Naive thymus-derived CD8-positive, alpha-beta T cell (primary cell): ENCODE measurements at places on chromosomes 3 and 15.

DNA sequence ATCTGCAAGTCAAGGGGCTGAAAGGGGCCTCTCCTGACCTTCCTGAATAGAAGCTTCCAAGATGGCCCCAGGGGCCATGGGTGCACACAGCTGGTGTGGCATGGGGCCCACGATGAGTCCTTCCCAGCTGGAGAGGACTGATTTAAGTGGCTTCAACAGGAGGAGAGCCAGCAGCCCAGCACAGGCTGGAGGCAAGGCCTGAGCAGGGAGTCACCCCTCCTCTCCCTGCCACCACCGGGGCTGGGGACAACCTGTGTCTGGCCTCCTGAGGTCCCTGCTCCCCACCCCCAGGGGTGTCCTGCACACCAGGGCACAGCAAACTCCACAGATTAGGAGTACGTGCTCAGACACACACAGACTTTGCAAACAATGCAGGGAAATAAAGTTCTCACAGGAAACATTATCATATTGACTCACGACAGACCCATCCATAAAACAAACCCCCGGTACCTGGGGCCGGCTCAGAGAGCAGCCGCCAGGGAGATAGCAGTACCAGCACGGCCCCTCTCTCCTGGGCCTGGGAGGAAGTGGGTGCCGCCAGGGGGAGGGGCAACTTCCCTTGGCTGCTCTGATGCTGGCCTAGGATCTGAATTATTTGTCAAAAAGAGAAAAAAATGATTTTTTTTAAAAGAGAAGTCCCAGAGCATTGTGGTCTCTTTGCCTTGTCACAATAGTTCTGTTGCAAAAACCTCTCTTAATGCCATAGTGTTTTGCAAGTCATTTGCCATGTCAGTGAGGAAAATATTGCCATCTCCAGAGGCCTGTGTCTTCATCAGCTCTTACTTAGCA lies 21.9 kb upstream of the TSEN2 start:
- DNase-seq: no peak

DNA sequence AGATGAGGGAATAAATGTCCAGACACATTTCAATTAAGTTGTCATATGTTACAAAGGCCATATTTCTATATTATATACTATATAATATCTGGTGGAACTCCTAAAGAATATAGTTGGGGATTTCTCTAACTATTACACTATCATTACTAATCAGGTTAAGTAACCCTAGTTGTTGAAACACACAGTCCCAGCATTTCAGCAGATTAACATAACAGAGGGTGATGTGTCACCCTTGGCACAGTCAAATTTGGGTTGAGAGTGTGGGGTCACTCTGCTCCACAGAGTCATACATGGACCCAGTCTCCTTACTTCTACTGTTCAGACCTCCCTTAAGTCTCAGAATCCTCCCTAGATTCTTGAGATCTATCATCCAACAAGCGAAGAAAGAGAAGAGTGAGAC lies 496.4 kb upstream of the MDFIC2 start:
- no peak for DNase-seq

DNA sequence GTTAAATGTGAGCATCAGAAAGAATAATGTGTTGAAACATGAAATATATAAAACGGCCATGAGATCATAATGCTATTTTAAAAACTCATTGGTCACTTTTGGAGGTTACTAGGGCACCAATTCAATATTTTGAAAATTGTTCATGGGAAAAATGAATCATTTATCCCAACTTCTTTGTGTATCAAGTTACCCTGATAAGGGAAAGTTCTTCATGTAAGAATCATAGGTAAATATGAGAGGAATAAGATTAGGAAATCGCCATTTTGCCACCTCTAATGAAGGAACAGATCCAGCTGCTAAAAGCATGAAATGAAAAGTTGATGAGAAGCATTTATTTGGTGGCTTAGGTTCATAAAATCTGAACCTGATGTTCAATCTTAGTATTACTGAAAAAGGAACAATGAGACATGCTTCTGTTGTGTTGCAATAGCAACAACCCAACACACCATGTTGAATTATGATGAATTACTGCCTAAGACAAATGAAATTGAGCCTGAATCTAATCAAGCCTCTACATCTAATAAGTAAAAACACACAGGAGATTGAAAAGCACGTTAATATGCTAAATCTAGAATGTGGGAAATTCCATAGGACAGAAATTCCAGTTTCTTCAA lies 32.5 kb downstream of the ABHD5 start:
- no peak for DNase-seq

- DNase-seq: no peak
Observed at GRCh38 chr15:38885471-38885952, 320.9 kb upstream of the RASGRP1 start.

- DNase-seq: no peak
Observed at GRCh38 chr3:45807133-45807532, 10.8 kb upstream of the SLC6A20 start.

DNA sequence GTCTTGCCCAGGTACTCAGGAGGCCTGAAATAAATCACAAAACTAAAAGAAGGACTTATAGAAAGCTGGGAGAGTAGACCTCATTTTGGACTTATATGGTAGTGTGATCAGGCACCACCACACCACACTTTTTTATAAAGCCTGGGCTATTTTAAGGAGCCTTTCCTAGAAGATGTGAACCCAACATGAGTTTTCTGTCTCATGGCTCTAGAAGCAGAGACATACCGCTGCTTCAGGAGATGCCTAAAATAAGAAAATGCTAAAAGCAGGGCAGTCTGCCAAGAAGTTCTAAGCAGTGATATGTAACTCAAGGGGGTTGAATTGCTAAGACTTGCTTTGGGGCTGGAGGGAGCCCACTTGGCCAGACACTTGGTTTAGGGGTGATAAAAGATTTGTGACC lies 49.6 kb downstream of the SUMF1 start:
- no peak for DNase-seq

DNA sequence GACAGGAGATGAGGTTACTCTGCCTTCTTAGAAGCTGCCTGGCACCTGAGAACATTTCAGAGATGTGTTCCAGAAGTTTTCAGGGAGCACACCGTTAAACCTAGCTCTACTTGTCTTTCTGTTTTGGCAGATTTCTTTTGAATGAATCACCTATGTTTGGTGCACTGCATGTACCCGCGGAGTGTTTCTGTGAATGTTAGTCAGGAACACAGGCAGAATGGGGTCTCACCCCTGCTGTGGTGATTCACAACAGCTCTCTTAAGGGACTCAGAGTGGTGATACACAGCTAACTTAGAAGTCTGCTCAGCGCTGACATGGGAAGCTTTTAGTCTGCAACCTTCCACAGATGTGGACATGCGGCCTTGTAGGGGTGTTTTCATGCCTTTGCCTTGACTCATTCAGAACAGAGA lies 24.0 kb downstream of the TSEN2 start:
- no peak for DNase-seq

GRCh38 chr3:152222327-152222726 lies 46.4 kb upstream of the MBNL1 start:
- no peak for DNase-seq

DNA sequence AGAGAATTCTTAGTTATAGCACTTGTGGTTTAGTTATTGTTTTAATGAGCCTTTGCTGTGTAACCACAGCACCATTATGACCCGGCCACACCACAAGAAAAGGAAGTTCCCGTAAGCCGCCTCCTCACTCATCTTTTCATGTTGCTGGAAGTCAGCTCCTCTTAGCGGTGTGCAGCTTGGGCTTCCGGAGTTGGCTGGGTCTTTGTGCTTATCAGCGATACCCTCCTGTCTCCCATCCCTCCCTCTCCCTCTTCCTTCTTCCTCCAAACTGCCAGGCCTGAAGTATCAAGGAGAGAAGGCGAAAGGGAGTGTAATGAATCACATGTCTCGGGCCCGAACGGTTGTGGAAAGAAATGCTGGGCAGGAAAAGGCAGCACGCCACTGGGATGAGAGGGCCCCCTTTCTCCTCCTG lies 353.5 kb downstream of the MCTP2 start:
- DNase-seq: peak; percentile 61

DNA sequence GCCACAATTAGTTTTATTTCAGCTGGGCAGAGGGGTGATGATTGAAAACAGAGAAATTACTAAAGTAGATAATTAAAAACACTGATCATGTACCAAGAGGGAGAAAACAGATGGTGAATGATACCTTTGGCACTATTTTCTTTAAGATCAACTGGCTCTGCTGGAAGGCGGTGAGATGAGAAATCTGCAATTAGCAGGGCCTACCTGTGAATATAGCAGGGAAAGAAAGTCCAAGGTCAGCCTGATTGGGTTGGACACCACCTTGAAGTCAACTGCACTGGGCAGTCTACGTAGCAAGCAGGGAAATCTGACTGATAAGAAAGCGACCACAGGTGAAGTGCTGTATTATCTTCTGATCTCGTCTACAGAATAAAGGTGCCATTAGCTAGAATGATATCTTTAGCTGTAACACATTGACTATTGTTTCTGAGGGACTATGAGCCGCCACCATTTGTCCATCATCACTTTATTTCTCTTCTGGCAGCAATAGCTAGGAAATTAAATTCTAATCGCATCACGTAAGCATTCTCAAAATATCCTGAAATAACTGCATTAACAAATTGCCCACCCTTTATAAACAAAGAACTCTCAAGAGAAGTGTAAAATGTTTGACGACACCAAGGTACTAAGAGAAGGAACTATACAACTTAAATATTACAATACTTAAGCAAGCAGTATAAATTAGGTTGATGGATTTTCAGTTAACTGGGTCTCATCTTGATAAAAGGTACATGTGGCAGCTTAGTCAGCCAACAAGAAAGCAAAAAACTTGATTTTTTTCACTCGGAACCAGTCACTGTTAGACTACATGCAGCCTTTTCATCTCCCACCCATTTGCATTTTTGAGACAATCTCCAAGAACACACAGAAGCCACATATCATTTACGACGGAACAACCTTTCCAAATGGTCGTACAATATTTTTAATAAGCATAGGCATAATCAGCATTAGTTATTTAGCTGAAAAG lies 1.3 kb downstream of the NEDD4 start:
- no peak for DNase-seq

- no peak for DNase-seq
Observed at GRCh38 chr3:16885593-16886302, 993 bp downstream of the PLCL2 start.

DNA sequence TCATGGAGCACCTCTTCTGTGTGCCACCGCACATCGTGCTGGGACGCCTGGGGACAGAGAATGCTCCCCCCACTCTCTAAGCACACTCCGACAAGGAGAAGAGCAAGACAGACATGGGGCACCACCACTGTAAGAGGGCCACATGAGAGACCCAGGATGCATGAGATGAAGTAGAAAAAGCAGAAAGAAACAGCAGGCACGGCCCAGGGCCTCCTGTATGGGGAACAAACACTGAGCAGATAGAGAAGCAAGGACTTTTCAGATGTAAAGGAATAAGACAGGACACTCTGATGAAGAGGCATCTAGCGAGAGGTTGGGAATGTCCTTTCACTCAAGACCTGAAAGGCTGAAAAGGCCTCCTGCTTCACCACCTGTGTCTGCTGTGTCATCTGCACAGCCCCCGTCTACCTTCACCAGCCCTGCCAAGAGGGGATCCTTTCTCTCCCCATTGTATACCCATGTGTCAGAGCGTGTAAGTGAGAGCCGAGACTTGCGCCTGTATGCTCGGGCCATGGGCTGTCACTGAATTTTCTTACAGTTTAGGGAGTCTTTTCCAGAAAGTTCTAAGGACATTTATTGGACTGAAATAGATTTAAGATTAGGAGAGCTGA lies 125.6 kb downstream of the LRRK1 start:
- DNase-seq: no peak

DNA sequence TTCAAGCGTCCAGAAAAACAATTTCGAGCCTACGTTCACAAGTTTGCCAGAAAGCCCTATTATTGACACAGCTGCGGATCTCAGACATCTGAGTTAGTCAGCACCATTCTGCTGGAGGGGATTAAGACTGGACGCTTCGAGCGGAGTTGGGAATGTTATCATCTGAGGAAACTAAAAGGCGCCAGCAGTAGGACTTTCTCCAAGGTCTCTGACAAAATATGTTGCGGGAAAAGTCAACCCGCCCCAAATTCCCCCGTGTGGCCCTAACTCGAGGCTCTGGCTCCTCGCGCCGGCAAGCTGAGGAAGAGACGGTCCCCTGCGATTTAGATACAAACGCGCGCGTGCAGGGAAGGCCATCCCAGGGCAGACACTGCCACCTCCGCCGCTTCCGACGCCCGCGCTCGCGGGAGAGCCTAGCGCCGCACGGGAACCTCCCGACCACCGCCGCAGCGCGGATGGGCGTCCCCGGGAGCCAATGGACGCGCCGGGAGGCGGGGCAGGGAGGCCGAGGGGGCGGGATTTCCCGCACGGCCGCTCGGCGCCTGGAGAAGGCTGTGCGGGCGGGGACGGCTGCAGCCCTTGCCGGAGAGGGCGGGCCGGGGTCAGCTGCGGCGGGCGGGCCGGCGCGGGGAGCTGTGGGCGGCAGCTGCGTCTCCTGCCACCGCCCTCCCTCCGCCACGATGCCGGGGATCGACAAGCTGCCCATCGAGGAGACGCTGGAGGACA lies at the start of gene APPL1:
Gene APPL1, plus strand, starts transcription at position 526 of the 726 bp plus-strand sequence. Its CDS starts 155 bp downstream, at position 681.
- DNase-seq: peak; percentile 86

DNA sequence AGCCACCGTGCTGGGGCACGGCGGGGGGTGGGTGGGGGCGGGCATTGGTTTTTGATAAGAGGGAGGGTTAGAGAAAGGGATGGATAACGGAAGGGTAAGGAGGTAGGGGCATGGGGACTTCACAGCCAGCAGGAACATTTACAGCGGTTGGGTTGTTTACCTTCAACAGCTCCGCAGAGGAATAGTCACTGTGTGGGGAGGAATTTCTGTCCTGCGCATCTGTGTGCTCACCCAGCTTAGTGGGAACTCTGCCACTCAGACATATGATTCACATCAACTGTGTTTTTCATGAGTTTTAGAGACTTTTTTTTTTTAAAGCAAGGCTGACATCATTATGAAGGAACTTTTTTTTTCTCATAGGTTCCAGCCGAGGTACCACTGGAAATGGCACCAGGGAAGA lies 19.6 kb downstream of the CHRD start:
- no peak for DNase-seq

DNA sequence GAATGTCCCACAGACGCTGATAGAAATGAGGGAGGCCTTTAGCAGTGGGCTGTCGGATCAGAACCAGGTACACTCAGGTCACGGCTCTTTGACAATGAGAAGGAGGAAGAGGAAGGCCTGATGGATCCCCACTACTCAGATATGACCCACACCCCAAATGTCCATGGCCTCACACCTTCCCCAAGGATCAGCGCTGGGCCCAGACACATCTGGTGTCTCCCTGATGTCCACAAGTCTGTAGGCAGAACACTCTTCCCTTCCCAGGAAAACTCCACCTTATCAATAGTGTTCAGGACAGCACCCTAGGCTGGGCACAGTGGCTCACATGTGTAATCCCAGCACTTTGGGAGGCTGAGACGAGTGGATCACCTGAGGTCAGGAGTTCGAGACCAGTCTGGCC lies 33.3 kb upstream of the SFMBT1 start:
- DNase-seq: no peak

GRCh38 chr3:58386626-58387365 lies 46.8 kb downstream of the PDHB start:
- no peak for DNase-seq

- no peak for DNase-seq
Observed at GRCh38 chr3:5304789-5305683, 117.5 kb downstream of the EDEM1 start.
